ENCODE measurements at places on chromosomes 2 and 18.

GRCh38 chr18:50879302-50880118, 592 bp downstream of the ME2 start:
- DNase-seq = no peak

- DNase-seq = no peak
Observed at GRCh38 chr18:26540043-26540628, 8.2 kb downstream of the KCTD1 start.

GRCh38 chr2:193869564-193869963, 1674.8 kb upstream of the TMEFF2 start:
- no peak for DNase-seq

GRCh38 chr18:10119991-10120390, 206.2 kb downstream of the VAPA start:
- no peak for DNase-seq

DNA sequence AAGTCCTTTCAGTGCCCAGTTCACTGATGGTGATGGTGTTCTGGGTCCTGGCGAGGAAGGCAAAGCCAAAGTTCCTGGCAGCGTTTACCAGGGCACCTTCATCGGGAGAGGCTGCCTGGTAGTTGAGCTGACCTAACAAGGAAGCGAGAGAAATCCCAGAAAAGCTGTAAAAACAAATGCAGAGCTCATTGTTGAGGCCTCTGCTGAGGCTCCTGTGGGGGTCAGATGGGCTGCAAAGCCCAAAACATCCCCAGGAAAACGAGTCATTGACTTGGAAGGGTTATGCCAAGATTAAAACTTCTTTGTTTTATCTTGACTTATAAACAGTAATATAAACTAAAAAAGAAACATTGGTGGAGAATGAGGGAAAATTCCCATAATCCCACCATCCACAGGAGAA, 53.3 kb upstream of the NARS1 start:
- no peak for DNase-seq

- DNase-seq = no peak
Observed at GRCh38 chr2:141035846-141036420, 1094.9 kb downstream of the LRP1B start.

DNA sequence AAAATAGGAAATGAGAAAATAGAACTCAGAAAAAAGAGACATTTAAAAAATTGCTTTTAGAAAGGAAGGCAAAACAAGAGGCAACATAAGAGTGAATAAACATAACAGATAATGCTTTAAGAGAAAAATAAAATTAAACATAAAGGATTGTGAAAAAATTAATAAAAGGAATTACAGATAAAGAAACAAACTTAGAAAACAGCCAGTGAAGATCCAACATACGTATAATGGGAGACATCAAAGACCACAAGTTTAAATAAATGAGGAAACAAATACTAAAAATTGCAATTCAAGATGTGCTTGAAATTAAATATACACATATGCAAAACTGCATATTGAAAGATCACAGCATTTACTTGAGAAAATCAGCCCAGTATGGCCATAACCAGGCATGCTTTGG, 448.9 kb downstream of the NBAS start:
- no peak for DNase-seq

- DNase-seq = no peak
Observed at GRCh38 chr2:147463881-147464520, 380.8 kb upstream of the ACVR2A start.

- DNase-seq = no peak
Observed at GRCh38 chr18:9683418-9684396, 24.4 kb upstream of the RAB31 start.
